Naive thymus-derived CD8-positive, alpha-beta T cell (primary cell): ENCODE measurements at places on chromosomes 2 and 18. TPM values are rescaled to one million over a fixed set of nuclear protein-coding genes. Genes with fewer than 3 reads are reported as not detected.

Gene UGT1A8
- polyA plus RNA-seq: not detected

Gene CXCR1
- not detected for polyA plus RNA-seq

Gene PTH2R
- not detected for polyA plus RNA-seq

Gene FABP1
- polyA plus RNA-seq: not detected

Gene IL36RN
- not detected for polyA plus RNA-seq

Gene EFR3B
- not detected for polyA plus RNA-seq

Gene HADHA
- 107 TPM for polyA plus RNA-seq

Gene AFF3
- 2.8 TPM for polyA plus RNA-seq

Gene KIAA2012
- not detected for polyA plus RNA-seq

Gene STEAP3
- polyA plus RNA-seq: 0.24 TPM
